ENCODE measurements at places on chromosomes 4 and X.

DNA sequence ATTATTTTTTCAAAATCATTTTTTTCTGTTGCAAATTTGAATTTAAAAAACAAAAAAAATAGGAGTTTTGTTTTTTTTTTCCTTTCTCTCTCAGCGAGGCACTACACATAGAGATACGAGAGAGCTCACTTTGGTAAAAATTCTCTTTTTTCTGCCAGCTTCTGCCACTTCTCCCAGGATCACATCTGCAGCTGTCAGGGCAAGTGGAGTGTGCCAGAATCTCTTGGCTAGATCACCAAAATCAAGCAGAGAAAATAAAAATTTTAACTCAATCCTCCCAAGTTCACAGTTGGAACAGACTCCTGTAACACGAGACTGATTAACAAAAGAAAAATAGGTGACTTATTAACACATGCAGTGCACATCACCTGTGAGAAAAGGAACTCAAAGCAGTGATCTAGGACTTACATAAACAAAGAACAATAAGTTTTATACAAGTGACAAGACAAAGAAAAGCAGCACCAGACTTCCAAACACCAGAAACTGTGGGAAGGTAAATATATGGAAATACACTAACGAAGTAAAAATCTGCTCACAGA, 213.2 kb upstream of the ZFP42 start:
- no peak overlapping the region for H3K4me3 ChIP-seq
- no peaks in the 10 kb centered on the region for H3K27me3 ChIP-seq
- no peak overlapping the region for H3K27ac ChIP-seq
- no peak for DNase-seq
- H3K36me3 ChIP-seq, result no peaks in the 10 kb centered on the region
- H3K4me1 ChIP-seq, result no peaks in the 10 kb centered on the region

GRCh38 chr4:107006218-107006617, 29.9 kb downstream of the DKK2 start:
- no peak overlapping the region for H3K4me3 ChIP-seq
- H3K27ac ChIP-seq, result no peak overlapping the region
- DNase-seq, result no peak
- no peaks in the 10 kb centered on the region for H3K27me3 ChIP-seq
- no peaks in the 10 kb centered on the region for H3K4me1 ChIP-seq

GRCh38 chr4:93409035-93409434, 419.5 kb upstream of the ATOH1 start:
- no peak overlapping the region for H3K27ac ChIP-seq
- no peaks in the 10 kb centered on the region for H3K4me1 ChIP-seq
- no peaks in the 10 kb centered on the region for H3K36me3 ChIP-seq
- no peak overlapping the region for H3K4me3 ChIP-seq
- H3K27me3 ChIP-seq, result no peaks in the 10 kb centered on the region

DNA sequence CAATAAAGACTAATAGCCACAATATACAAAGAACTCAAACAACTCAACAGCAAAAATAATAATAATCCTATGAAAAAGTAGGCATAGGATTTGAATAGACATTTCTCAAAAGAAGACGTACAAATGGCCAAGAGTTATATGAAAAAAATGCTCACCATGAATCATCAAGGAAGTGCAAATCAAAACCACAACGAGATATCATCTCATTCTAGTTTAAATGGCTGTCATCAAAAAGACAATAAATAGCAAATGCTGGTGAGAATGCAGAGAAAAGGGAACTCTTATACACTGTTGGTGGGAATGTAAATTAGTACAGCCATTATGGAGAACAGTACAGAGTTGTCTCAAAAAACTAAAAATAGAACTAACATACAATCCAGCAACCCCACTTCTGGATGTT, 18.8 kb downstream of the TLR6 start:
- H3K27me3 ChIP-seq, result no peaks in the 10 kb centered on the region
- H3K4me3 ChIP-seq, result no peak overlapping the region
- no peaks in the 10 kb centered on the region for H3K36me3 ChIP-seq
- no peak for DNase-seq
- no peak overlapping the region for H3K27ac ChIP-seq

DNA sequence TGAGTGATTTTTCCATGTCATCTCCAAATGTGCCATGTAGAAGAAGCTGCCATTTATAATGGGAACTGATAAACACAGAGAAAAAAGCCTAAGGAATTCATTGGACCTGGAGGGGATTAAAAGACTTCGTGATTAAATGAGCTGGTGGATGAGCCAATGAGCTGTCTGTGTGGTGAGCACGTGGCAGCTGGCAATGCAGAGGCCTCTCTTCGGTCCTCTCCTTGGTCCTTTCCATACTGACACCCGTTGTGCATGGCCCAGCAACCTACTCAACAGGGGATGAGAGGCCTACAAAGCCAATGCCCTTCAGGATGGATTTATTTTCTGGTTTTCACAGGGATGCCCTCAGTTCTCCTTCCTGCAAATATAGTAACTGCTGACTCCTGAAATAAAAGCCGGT, 87.7 kb upstream of the STS start:
- no peaks in the 10 kb centered on the region for H3K27me3 ChIP-seq
- DNase-seq, result no peak
- H3K27ac ChIP-seq, result no peak overlapping the region
- H3K4me3 ChIP-seq, result no peak overlapping the region

GRCh38 chr4:12703036-12703435, 781.1 kb downstream of the RAB28 start:
- no peaks in the 10 kb centered on the region for H3K27me3 ChIP-seq
- no peak overlapping the region for H3K4me3 ChIP-seq
- no peaks in the 10 kb centered on the region for H3K36me3 ChIP-seq
- H3K27ac ChIP-seq, result no peak overlapping the region

- no peak overlapping the region for H3K4me3 ChIP-seq
- no peak for DNase-seq
- no peak overlapping the region for H3K27ac ChIP-seq
- no peaks in the 10 kb centered on the region for H3K36me3 ChIP-seq
These were observed 14.0 kb upstream of the HMGB3 start for GRCh38 chrX:150968862-150969720.

DNA sequence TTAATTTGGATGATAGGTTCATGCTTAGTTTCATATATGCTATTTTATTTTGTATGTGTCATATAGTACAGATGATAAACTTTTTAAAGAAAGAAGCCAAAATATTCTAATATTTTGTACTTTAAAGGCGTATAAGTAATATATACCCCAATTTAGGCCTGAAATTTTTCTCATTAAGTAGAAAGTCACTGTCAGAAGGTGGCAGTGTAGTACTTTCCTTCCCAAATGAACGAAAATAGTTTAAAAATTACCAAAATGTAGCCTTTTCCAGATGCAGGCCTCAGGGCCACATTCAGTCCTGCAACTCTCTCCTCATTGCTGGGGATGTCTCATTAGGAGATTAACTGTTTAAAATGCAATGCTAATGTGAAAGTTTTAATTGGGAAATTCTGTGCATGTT, 1263.6 kb downstream of the C4orf33 start:
- H3K4me3 ChIP-seq, result no peak overlapping the region
- no peaks in the 10 kb centered on the region for H3K36me3 ChIP-seq
- no peaks in the 10 kb centered on the region for H3K27me3 ChIP-seq
- H3K4me1 ChIP-seq, result no peaks in the 10 kb centered on the region

GRCh38 chr4:165059386-165059785, 5.7 kb downstream of the TRIM75 start:
- H3K27me3 ChIP-seq, result no peaks in the 10 kb centered on the region
- no peaks in the 10 kb centered on the region for H3K4me1 ChIP-seq
- H3K36me3 ChIP-seq, result no peaks in the 10 kb centered on the region
- no peak for DNase-seq
- H3K27ac ChIP-seq, result no peak overlapping the region
- H3K4me3 ChIP-seq, result no peak overlapping the region

DNA sequence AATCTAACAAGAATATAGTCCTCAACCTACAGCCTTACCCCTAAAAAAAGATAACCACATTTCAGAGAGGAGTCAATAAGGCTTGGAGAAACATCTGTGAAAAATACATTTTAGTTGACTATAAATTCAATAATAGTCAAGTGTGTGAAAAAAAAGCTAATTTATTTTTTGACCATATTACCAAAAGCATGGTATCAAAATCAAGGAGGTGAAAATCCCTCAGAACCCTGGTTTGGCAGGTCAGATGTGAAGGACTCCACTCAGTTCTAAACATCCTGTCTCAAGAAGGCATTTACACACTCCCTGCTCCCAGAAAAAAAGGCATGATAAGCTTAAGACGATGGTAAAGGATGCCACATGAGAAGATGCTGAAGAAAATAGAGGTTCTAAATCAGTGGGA, 745.1 kb upstream of the TENM3 start:
- H3K27me3 ChIP-seq, result no peaks in the 10 kb centered on the region
- no peak overlapping the region for H3K27ac ChIP-seq
- H3K36me3 ChIP-seq, result no peaks in the 10 kb centered on the region

- no peak overlapping the region for H3K27ac ChIP-seq
- no peaks in the 10 kb centered on the region for H3K36me3 ChIP-seq
- H3K4me1 ChIP-seq, result no peaks in the 10 kb centered on the region
- no peaks in the 10 kb centered on the region for H3K27me3 ChIP-seq
- H3K4me3 ChIP-seq, result no peak overlapping the region
- DNase-seq, result no peak
These were observed 1005.5 kb upstream of the INTU start for GRCh38 chr4:126627255-126627654.

GRCh38 chr4:124694946-124695598, 17.5 kb downstream of the ANKRD50 start:
- DNase-seq, result no peak
- H3K27ac ChIP-seq, result no peak overlapping the region
- H3K27me3 ChIP-seq, result no peaks in the 10 kb centered on the region
- H3K4me3 ChIP-seq, result no peak overlapping the region
- no peaks in the 10 kb centered on the region for H3K36me3 ChIP-seq

DNA sequence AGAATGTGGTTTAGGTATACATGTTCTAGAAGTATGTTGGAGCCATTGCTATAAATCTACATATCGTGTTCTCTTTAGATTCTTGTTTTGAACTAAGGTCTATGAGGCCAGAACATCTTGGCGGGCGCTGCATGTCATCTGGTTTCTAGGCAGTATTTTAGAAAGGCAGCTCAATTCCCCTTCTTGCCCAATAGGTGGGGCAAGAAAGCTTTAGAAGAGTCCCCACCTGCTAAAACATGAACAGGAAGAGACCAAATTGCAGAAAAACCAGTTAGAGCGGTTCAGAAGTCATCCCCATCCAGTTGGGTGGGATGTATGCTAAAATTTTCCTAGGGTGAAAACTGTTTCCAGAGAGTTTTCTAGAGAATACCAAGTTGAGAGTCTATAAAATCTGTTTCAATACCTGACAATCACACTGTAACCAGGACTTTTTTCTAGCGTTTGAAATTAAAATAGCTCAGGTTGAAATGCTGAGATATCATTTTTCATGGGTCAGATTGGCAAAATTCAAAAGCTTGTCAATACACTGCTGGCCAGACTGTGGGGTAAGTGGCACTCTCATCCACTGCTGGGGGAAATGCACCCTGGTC, 17.5 kb upstream of the SH3KBP1 start:
- H3K27me3 ChIP-seq, result no peaks in the 10 kb centered on the region
- no peak for DNase-seq
- no peak overlapping the region for H3K27ac ChIP-seq
- H3K4me1 ChIP-seq, result no peaks in the 10 kb centered on the region

GRCh38 chr4:26410385-26411293, 79.6 kb downstream of the CCKAR start:
- H3K4me1 ChIP-seq, result peaks cover 15% of the 10 kb centered on the region
- H3K27ac ChIP-seq, result no peak overlapping the region
- H3K27me3 ChIP-seq, result no peaks in the 10 kb centered on the region

- no peak for DNase-seq
- H3K4me3 ChIP-seq, result no peak overlapping the region
- H3K36me3 ChIP-seq, result no peaks in the 10 kb centered on the region
- H3K4me1 ChIP-seq, result peaks cover 75% of the 10 kb centered on the region
- no peaks in the 10 kb centered on the region for H3K27me3 ChIP-seq
These were observed 6.0 kb downstream of the ACSL1 start for GRCh38 chr4:184819786-184820185.

DNA sequence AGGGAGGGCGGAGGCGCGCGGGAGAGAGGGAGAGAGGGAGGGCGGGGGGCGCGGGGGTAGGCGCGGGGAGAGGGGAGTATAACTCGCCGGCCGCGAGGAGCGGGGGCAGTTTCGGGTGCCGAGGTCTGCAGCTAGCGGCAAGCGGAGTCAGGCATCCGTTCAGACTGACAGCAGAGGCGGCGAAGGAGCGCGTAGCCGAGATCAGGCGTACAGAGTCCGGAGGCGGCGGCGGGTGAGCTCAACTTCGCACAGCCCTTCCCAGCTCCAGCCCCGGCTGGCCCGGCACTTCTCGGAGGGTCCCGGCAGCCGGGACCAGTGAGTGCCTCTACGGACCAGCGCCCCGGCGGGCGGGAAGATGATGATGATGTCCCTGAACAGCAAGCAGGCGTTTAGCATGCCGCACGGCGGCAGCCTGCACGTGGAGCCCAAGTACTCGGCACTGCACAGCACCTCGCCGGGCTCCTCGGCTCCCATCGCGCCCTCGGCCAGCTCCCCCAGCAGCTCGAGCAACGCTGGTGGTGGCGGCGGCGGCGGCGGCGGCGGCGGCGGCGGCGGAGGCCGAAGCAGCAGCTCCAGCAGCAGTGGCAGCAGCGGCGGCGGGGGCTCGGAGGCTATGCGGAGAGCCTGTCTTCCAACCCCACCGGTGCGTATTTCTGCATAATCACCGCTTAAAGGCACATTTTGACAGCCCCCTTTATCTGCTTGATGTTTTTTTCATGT, at the start of gene POU4F2:
Gene POU4F2, plus strand, starts transcription at position 108 of the 720 bp plus-strand sequence. Its CDS starts 248 bp downstream, at position 356.
- no peaks in the 10 kb centered on the region for H3K36me3 ChIP-seq
- DNase-seq, result no peak
- no peak within 1 kb of the TSS for H3K27ac ChIP-seq

- no peak overlapping the region for H3K27ac ChIP-seq
- H3K36me3 ChIP-seq, result no peaks in the 10 kb centered on the region
- no peaks in the 10 kb centered on the region for H3K27me3 ChIP-seq
- H3K4me1 ChIP-seq, result no peaks in the 10 kb centered on the region
These were observed 884.5 kb upstream of the EPHA5 start for GRCh38 chr4:66554826-66555225.

DNA sequence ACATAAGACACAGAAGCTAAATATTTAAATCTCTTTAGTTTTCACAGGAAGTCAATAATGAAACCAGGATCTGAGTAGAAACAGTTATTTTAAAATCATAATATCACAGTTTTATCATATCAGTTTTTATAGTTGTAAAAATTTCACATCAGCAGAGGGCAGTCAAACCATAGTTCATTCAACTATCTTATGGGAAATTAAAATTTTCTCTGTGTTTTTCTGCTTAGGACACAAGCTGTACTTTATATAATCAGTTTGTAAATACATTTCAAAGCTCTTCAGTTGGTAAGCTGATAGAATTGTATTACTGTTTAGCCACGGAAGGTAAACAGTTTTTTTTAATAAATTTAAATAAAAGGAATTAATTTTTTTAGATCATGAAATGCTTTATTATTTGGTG, 204.8 kb upstream of the NUDT6 start:
- no peak for DNase-seq
- no peak overlapping the region for H3K4me3 ChIP-seq
- H3K4me1 ChIP-seq, result no peaks in the 10 kb centered on the region
- no peaks in the 10 kb centered on the region for H3K36me3 ChIP-seq
- no peak overlapping the region for H3K27ac ChIP-seq

Data from psoas muscle (tissue), 8 donors.